Stimulated activated CD8-positive, alpha-beta memory T cell treated with anti-CD3 and anti-CD28 coated beads, Interleukin-7, amount 100 ng/mL, for 1 hour (primary cell): ENCODE measurements at places on chromosomes 12 and 14.

DNA sequence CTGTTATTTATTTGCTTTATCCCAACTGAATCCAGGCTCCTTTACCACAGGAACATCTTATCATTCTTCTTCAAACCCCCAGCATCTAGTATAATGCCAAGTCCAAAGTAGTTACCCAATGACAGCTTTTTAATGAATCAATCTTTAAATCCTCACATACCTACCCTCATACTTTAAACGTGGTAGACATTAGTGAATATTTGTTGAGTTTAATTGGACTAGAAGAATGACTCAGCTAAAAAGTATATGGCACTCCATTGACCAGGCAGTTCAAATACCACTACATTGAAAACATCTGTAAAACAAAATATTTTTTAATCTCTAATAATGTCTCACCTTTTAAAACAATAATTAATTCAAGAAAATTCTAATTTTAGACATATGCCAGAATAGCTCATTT is 98.1 kb downstream of the ZFC3H1 start:
- no peak for DNase-seq

- DNase-seq: no peak
Observed at GRCh38 chr12:65740873-65741600, 83.2 kb upstream of the HMGA2 start.

DNA sequence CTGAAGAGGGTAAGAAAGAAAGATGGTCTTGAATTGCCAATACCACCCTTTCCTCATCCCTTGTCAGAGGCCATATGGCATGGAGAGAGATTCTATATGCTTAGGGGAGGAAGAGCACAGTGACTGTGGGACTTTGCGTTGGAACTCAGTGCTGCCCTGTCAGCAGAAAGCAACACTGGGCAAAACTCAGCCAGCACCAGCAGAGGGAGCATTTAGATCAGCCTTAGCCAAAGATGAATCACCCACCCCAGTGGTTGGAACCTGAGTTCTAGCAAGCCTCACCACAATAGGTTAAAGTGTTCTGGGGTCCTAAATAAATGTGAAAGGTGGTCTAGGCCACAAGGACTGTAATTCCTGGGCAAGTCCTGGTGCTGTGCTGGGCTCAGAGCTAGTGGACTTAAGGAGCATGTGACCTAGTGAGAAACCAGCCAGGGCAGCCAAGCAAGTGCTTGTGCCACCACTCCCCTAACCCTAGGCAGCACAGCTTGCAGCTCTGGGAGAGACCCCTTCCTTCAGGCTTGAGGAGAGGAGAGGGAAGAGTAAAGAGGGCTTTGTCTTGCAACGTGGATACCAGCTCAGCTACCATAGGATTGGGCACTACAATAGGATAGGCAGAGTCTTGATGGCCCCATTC is 11.4 kb upstream of the BCAT1 start:
- DNase-seq: no peak

DNA sequence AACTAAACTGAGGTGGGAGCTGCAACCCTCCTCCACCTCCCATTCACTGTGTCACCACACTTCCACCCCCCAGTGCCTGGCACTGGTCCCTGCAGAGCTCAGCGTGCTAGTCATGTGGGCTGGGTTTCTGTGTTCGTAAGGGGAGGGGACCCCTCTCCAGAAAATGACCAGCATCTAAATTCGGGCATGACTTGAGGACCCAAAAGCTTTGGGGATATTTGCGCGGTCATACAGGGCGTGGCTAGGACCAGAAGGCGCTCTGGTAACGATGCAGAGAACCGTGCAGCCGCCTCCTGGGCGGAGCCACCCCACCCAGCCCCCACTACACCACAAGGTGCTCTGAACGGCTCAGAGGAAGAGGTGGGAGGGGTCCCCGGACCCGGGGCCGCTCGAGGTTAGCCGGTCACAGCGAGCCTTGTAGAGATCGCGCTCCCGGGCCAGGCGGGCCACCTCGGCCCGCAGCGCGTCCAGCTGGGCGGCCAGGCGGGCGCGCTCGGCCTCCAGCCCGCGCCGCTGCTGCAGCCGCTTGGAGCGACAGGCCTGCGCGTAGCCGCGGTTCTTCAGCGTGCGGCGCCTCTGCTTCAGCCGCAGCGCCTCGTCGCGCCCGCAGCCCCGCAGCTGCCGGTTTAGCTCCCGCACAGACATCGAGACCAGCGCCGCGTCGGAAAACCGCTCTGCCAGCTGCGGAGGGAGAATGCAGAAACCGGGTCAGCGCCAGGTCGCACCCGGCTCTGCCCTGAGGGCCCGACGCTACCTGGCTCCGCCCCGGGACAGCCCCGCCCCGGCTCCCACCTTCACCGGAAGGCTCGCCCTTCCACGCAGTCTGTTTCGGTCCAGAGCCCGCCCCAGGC is 9.8 kb downstream of the CPNE6 start:
- peak; percentile 34 for DNase-seq

DNA sequence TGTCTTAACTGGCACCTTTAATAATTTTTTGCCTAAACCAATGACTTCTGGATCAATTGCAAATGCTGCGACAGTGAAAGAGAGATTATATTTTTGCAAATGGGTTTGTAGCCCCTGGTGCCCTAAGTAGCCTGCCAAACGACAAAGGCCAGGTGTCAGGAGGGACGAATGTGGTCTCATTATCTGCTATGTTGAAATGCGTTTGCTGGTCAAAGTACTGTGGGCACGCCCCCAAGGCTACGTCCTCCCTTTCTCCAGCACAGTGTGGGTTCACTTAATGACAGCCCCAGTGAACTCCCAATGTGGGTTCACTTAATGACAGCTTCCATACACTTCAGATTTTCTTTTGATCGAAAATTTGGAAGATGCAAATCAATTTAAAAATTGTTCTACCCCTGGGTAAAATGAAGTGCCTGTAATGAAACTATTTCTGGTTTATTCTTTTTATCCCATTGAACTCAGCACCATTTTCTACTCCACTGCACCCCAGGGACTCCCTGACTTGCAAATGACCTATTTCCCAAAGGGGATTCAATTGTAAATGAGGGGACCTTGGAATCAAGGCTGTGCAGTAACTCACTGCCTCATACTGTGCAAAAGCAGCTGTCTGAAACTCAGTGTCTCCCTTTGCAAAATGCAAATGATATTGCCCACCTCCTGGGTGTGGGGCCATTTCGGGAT is 1.4 kb downstream of the SERPINA11 start:
- DNase-seq: no peak

- no peak for DNase-seq
Observed at GRCh38 chr14:81480741-81481140, 52.9 kb downstream of the SEL1L start.

GRCh38 chr14:57182760-57183503 is 85.8 kb downstream of the EXOC5 start:
- DNase-seq: no peak

- DNase-seq: no peak
Observed at GRCh38 chr12:12017798-12018197, 52.9 kb upstream of the BCL2L14 start.

GRCh38 chr12:1826867-1827705 is 6.7 kb downstream of the LRTM2 start:
- no peak for DNase-seq

DNA sequence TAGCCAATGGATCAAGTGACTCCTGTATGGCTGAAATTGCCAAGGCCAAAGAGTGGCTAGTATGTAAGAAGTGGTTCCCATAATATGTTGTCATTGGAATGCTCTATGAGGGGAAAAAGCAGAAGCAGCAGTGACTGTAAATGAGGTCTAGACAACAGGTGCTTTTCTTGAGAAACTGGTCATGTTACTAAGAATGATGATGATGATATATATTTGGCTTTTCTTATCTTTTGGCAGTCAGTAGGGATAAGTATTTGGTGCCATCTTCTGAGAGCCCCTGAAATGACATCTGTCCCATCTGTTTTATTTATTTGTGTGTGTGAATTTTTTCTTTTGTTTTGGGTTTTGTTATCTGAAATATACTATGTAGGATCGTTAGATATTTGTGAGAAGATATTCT is 141.7 kb downstream of the SYT1 start:
- DNase-seq: no peak

- DNase-seq: no peak
Observed at GRCh38 chr12:84362552-84362897, 550.1 kb downstream of the SLC6A15 start.
